Esophagus muscularis mucosa (tissue), 4 donors: ENCODE measurements at places on chromosomes 1 and 21. TPM values are rescaled to one million over a fixed set of nuclear protein-coding genes. Genes with fewer than 3 reads are reported as not detected.

Gene C1orf94
- total RNA-seq, result not detected

Gene TOR3A
- 38.6 TPM for total RNA-seq

Gene MYOM3
- 0.17 TPM for total RNA-seq

Gene ACBD3
- 28.1 TPM for total RNA-seq

Gene FOXO6
- 1.3 TPM for total RNA-seq

Gene NVL
- total RNA-seq, result 11.0 TPM

Gene KIAA0040
- 42.5 TPM for total RNA-seq

Gene EXO1
- total RNA-seq, result 1.4 TPM

Gene TRIM17
- total RNA-seq, result not detected

Gene RIMKLA
- 2.5 TPM for total RNA-seq

Gene NPHP4
- total RNA-seq, result 9.1 TPM

Gene PRAMEF33
- total RNA-seq, result not detected

Gene IGSF21
- 1.2 TPM for total RNA-seq

Gene CDA
- 1.7 TPM for total RNA-seq

DNA sequence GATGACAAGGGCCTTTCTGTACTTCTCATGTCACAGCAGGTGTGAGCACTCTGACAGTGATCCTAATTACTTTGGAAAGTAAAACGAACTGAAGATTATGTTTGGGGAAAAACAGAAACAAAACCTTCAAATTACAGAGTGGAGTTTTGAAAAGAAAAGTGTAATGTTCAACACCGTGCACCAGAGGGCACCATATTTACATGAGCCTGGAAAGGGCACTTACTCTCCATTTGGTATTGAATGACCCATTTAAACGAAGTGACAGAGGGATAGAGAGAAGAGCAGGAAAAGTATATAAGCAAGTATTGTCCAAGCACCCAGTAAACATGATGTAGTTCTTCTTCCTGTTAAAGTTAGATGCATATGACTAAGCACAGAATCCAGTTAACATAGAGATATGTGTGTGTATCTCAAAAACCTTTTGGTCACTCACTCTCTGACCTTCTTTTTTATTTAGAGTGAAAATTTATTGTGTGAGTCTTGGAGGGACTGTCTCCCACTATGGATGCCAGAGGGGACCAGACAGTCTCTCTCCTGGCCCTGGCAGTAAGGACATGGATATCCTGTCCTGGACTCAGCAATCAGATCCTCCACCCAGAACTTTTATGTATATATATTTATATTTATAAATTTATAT is 3.8 kb upstream of the RGSL1 start:
- no peak for DNase-seq

GRCh38 chr1:195714248-195714647 is 894.0 kb downstream of the KCNT2 start:
- no peak for DNase-seq

DNA sequence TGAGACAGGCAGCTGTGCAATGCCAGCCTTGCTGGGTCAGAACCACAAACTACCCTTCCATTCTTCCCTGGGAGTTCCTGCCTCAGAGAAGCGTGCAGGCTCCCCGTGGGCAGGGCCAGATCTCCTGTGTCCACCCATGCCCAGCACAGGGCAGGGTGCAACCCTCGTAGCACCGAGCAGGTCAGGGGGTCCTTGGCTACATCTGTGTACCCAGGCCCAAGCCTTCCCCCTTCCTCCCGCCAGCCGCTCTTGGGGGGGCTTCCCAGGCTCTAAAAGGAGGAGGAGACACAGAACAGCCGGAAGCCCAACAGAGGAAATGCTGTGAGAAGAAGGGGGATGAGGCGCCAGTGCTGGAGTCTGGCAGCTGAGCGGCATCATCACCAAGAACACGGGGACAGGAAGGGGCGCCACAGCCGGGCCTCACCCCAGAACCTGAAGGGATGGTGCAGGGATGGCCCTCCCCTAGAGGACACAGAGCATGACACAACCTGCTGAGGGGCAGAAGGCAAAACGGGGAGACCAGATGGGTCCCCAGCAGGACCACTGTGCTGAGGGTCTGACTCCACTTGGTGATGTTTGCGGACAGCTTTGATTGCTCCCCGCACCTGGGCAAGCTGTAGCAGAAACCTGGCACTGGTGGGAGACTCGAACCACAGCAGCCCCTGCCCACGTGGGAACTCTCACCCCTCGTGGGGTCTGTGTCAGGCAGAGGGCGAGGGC is 233.2 kb downstream of the NPHP4 start:
- DNase-seq, result no peak

GRCh38 chr1:4935807-4936206 is 281.4 kb downstream of the AJAP1 start:
- no peak for DNase-seq

DNA sequence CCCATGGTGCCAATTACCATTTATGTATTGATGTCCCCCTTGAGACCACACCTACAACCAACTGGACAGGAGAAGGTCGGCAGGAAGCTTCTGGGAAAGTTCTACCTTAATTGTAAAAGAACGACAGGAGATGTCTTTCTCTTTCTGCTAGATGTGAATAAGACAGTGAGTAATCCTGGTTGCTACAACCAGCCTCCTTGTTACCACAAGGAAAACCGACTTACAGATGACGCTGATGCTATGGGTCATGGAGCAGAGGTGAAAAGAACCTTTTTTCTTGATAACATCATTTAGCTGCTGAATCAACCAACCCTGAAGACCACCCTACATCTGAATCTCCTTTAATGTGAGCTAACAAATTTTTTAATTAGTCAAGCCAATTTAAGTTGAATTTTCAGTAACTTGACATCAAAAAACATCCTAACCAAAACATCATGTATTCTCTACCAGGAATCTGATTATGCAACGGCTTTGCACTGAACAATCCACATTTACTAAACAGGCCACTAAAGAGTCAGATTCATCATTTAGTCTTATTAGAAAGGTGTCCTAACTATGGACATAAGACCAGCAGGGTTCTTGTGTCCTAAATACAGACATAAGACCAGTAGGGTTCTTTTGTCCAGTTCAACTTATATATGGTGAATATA is 23.0 kb downstream of the RGS2 start:
- no peak for DNase-seq

GRCh38 chr1:198918920-198919319 is 280.1 kb downstream of the PTPRC start:
- no peak for DNase-seq

- no peak for DNase-seq
These were observed 20.1 kb downstream of the UBE2U start for GRCh38 chr1:64223329-64224151.

GRCh38 chr1:26978901-26979300 is 14.6 kb upstream of the TRNP1 start:
- no peak for DNase-seq

- no peak for DNase-seq
These were observed 10.3 kb downstream of the ACTRT2 start for GRCh38 chr1:3031401-3032221.

- no peak for DNase-seq
These were observed 35.9 kb downstream of the THAP3 start for GRCh38 chr1:6660415-6661049.

- DNase-seq, result no peak
These were observed 69.8 kb downstream of the LRIG2 start for GRCh38 chr1:113142791-113143190.

DNA sequence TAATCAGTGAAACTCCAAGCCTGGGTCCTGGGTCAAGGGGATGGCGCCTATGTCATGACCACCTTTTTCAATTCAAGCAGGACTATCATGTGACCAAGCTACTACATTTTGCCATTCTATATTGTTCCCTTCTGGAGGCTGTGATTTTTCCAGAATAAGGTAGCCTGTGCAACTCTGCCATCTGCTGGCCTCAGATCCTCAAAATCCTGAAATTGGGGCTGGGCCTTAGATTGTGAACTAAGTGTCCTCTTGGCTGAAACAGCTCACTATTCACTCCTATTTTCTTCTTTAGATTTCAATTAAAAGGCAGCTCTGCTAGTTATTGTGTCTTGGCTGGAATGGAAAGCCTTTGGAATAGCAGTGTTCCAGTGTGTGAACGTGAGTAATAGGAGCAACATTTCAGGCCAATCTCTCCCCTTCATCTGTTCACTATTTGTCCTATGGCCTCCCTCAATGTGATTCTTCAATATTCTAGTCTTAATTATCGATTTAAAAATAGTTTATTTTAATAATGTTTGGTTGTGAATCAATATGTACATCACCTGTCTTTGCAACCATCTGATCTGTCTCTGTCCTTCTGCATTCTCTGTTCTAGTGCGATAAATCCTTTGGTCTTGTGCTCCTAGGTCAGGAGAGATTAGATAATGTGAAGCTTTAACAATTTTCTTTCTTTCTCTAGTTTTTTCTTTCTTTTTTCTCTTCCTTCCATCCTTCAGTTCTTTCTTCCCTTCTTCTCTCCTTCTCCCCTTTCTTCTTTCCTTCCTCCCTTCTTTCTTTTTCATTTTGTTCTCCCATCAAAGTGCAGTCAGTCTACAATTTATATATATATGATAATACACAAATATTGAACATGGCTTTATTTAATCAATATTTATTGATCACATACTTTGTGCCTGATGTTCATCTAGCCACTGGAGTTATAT is 69.8 kb downstream of the CR1 start:
- DNase-seq, result no peak

- no peak for DNase-seq
These were observed 64.0 kb upstream of the TARDBP start for GRCh38 chr1:10948463-10948775.

GRCh38 chr21:17753736-17754135 is 65.4 kb downstream of the C21orf91 start:
- no peak for DNase-seq

GRCh38 chr1:51341876-51342496 is 11.6 kb upstream of the TTC39A start:
- no peak for DNase-seq

- DNase-seq, result no peak
These were observed 66.9 kb upstream of the TNR start for GRCh38 chr1:175810305-175810704.

DNA sequence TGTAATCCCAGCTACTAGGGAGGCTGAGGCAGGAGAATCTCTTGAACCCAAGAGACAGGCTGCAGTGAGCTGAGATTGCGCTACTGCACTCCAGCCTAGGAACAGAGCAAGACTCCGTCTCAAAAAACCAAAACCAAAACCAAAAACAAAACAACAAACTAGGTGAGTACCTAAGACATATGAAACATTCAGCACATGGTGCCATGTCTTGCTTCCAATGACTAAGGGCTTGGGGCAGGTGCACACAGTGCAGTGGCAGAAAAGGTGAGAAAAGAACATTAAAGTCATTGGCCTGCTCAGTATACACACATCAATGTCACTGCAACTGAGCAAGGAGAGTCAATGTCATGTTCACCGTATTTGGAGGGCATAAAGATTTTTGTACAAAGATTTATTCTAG is 4.1 kb upstream of the ACTA1 start:
- DNase-seq, result no peak

DNA sequence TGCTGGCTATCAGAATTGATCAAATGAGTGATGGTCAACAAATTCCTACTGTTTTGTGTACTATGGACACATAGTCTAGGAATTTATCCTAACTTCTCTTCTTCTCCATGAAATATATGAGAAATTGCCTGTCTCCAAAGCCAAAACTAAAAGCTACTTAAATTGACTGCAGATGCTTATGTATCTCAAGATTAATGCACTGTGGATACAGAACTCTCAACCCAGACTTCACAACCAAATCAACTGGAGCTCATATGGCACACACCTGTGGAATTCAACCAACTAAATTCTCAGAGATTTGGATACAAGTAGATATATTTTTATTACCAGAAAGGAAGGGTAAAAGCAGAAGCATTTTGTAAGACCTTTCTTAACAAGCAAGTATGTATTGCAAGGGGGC is 566.1 kb downstream of the LTN1 start:
- DNase-seq, result no peak

- DNase-seq, result no peak
These were observed 206.4 kb upstream of the PTGFR start for GRCh38 chr1:78284354-78284753.

GRCh38 chr21:34524646-34525601 is 12.9 kb upstream of the KCNE1 start:
- DNase-seq, result no peak

DNA sequence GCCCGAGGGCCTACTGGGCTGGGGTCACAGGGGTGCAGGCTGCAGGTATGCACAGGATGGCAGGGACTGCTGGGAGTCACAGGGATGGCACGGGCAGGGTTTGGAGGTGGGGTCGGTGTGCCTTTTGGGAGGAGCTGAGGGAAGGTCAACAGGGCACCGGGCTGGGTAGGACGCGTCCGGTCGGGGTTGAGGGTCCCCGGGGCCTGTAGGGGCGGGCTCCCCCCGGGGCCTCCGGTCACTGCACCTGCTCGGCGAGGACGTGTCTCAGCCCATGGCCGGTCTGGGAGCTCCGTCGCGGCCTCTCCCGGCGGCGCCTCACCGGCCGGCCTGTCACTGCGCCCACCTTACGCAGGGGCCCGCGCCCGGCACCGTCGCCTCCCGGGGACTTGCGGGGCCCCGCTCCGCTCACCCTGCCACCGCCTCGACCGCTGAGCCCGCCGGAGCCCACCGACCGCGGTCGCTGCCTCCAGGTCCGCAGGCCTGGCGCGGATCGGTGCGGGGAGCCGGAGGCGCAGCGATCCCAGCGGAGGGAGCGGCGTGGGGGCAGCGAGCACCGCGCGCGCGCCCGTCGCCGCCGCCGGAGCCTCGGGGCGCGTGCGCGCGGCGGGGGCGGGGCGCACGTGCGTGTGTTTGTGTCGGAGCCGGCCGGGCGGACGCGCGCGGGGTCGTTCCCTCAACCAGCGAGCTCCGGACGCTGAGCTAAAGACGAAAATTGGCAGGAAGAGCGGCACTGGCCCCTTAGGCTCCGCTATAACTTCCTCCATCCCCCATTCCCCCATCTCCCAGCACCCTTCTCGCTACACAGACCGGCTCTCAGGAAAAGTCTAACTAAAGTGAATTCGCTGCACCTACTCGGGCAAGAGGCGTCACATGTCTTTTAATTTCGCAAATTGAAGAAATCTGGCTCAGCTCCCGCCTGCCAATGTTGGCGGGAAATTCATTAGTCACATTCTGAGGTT is at the start of gene AMIGO1:
Gene AMIGO1 (minus strand): TSS at position 552 of the 959 bp plus-strand sequence. CDS start 815 bp downstream, outside the sequence.
- no peak for DNase-seq

DNA sequence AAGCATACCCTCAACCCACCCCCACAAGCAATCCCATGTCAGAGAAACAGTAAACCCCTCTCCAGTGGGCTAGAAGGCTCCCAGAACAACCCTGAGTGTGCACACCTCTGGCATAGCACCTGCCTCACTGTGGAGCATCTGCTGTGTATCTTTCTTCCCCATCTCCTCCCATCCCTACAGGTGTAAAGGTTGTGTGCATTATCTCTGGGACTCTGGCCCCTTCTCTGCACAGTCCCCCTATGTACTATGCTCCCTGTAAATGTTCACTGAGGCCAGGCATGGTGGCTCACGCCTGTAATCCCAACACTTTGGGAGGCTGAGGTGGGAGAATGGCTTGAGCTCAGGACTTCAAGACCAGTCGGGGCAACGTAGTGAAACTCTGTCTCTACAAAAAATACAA is 700 bp upstream of the CACNA1S start:
- DNase-seq, result no peak

DNA sequence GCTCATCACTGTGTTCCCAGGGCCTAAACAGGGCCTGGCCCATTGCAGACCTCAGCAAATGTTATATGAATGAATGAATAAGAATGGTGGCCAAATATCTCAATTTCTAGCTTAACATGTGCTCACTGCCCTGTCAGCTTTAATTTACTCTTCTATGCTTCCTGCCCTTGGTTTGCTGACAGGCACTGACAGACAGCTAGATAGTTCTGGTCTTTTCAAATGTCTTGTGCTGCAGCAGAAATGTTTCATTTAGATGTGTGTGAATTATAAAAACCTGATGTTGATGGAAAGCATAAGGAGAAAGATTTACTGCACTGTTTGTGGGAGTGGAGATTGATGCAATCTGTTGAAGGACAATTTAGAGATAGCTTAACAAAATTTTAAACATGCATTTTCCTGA is 48.9 kb downstream of the LPAR3 start:
- DNase-seq, result peak; percentile 66
